ENCODE measurements at places on chromosomes 1 and 21. TPM values are rescaled to one million over a fixed set of nuclear protein-coding genes. Genes with fewer than 3 reads are reported as not detected.

DNA sequence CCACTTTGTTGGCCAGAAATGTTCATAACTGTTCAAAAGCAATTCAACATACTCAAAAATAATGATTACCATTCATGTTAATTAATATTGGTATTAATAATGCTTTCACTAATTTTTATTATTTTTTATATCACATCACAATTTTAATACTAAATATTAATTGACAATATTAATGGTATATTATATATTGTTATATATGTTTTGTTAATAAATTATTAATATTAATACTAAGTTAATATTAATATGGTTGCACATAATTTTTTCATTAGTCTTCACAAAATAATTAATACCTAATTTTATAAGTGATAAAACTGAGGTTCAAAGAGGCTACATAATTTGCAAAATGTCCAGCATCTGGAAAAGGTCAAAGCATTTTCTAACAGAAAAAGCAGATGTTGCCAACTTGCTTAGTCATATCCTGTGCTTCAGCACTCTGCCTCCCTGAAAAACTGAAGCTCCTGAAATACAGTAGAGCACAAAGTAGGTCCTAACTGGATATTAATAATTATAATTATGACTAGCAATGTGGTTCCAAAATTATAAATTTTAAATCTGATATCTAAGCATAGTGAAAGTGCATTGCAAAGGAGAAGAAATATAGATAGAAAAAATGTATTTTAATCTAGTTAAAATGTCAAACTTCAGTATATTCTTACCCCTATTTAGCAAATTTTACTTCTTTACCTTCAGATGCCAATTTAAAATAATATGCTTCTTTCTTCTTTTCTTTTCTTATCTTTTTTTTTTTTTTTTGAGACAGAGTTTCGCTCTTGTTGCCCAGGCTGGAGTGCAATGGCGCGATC, 123.2 kb upstream of the TNFSF4 start:
- no peak for DNase-seq

Gene SHISA4
- 19.4 TPM for total RNA-seq

- no peak for DNase-seq
Observed at GRCh38 chr1:244431166-244431565, 20.5 kb downstream of the ADSS2 start.

DNA sequence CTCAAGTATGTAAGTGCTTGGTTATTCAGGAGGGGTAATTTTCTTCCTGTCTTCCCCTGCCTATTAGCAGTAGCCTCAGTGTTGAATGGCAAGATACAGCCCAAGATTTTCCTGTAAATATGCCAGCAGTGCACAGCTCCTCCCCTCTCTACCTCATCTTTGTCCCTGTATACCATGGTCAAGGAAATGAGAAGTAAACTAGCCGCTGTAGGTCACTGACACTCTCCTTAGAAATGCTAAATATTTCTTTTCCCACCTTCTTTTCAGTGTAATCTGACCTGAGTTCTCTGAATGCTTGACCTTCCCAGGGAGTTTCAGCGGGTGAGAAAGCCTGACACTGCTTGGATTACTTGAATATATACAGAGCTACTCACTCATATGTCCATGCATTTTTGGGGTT, 84.1 kb upstream of the ZNF326 start:
- DNase-seq, result no peak

DNA sequence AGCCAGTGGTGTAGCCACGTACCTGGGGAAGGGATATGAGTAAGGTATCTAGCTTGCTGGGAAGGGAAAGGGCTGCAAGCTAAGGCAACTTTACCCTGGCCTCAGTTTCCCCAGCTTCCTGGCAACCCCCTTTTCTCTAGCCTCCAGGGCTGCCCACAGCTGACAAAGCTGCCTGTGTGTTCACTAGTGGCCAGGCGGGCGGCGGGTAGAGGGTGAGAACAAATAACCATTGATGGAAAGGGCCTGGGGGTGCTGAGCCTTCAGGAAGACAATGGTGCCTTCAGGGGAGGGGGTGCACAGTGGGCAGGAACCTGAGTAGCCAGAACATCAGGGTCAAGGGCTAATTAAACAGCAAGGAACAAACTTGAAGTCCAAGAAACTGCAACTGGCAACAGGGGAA, 6.1 kb downstream of the CERS2 start:
- no peak for DNase-seq

Gene LRRC71
- not detected for total RNA-seq

Gene PRELP
- total RNA-seq, result 34.7 TPM

GRCh38 chr1:55931081-55931940, 648.1 kb downstream of the PLPP3 start:
- DNase-seq, result no peak

Gene SLC25A34
- 3.0 TPM for total RNA-seq

Gene AADACL3
- total RNA-seq, result 46.0 TPM

DNA sequence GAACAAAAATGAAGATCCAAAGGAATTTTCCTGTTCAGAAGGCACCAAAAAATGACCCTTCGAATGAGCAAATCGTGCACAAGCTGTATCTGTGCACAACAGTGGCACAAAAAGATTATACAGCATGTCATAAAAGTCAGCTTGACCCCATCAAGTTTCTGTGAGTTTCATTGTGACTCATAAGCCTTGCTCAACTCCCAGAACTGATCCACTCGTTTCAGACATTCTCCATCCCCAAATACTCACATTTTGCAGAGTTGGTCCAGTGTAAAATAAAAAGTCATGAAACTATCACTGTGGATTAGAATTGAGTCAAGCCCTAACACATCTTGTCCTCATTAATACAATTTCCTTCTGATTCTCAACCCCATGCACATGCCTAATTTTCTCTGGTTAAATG, 174.7 kb upstream of the PKN2 start:
- DNase-seq, result no peak

- DNase-seq, result no peak
Observed at GRCh38 chr1:92708368-92708950, 76.4 kb downstream of the EVI5 start.

DNA sequence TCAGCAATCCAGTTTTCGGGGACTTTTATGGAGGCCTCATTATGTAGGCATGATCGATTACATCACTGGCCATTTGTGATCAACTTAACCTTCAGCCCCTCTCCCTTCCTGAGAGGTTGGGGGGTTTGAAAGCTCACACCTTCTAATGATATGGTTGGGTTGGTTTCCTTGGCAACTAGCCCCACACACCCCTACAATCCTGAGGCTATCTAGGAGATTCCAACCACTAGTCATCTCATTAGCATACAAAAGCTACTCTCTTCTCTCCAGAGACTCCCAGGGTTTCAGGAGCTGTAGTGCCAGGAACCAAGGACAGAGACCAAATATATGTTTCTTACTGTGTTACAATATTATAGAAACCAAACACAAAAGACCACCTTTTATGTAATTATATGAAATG, 35.2 kb upstream of the ZNF326 start:
- DNase-seq, result no peak

DNA sequence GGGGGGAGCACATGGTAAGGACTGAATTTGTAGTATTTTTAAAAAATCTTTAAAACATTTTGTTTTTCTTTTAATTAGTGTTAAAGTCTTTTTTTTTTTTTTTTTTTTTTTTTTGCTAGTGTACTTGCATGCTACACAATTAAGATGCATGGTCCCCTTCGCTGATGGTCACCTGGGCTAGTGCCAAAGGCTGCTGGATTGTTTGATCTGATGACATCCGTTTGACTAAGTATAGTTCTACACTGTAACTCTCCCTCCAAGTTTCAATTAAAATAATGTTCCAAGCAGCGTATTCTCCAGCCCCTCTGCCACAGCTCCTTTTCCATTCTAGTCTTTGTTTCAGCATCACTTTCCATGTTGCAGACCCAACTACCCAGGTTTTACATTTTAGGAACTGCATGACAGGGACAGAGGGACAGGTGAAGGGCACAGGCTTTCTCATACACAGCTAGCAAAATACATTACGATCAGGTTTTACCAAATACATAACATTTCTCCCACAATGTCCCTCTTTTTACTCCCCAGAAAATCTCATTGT, 852 bp upstream of the RAVER2 start:
- DNase-seq, result no peak

GRCh38 chr1:229209816-229210215, 61.1 kb upstream of the RAB4A start:
- no peak for DNase-seq

- DNase-seq, result no peak
Observed at GRCh38 chr1:151175041-151175741, 590 bp downstream of the TMOD4 start.

DNA sequence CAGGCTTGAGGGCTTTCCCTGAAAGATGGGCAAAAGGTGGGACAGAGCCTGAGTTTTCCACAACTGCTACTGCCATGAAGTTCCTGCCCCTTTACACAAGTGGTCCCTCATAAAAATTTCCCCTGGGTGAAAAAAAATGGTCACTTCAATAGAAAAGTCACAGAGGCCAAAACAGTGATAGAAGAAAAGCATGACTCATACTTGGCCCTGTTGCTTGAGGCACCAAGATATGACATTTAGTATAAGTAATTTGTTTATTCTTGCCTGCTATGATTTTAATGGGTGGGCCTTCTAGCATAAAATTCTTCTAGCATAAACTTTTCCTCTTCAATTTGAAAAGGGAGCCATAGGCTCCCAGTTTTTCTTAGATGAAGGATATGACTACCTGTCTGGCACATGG, 280.2 kb downstream of the DPYD start:
- no peak for DNase-seq

DNA sequence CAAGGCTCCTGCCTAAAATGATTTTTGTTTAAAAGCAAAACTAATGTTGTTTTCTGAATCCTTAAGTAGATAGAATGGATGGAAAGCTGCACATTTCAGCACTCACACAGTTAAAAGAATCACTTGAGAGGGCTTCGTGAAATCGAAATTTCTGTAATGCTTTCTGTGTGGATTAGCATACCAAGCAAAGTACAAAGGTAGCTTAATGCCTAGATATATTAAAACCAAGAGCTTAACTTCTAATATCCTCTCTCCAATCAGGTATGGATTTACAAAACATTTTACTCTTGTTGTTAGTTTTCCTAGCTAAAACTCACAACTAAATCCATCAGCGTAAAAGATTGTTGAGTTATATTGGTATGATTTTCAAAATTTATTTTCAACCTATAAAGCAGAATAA, 378.8 kb upstream of the PRMT6 start:
- no peak for DNase-seq

Measured in suprapubic skin (tissue), 4 donors.